ENCODE measurements at places on chromosomes 2 and 18.

DNA sequence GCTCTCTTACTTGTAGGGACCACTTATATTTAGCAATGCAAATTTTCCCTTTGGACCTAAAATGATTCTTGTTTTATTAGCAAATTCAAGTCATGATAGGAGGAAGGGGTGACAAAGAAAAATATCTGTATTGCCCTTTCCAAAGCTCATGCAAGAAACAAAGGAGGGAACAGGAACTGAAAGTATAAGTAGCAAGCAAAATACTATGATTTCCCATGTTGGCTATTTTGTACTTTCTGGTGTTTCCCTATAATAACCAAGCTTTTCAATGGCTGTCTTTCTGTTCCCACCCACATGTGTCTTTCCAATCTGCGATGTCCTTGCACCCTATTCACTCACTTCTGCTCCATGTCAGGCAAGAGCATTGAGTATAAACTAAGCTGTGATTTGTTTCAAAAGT is 279.7 kb downstream of the RNF144A start:
- no peak for DNase-seq

DNA sequence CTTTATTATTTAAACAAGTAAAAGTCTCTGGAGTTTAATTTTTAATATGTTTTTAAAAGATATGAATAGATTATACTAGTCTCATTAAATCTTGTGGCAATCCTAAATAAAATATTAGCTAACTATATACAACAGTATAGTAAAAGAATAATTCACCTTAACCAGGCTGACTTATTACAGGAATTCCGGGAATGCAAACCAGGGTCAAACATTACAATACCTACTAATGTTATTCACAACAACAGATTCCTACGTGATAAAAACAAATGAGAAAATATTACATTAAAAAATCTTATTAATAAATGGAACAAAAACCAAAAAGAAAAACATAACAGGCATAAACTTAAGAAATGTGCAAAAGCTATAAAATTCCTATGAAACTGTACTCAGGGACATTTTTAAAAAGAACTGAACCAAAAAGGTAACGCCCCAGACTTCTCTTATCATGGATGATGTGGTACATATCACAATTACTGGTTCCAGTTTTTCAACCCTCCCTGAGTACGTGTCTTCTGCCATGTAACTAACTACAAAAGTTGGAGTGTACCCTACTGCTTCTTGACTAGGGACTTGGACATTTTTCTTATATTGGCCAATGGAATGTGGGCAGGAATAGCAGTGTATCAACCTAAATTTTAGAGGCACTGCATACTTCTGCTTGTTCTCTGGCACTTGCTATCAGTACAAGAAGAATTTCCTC is 20.2 kb downstream of the TTC21B start:
- no peak for DNase-seq

- no peak for DNase-seq
Measured at GRCh38 chr2:17148407-17149145, 369.7 kb downstream of the RAD51AP2 start.

DNA sequence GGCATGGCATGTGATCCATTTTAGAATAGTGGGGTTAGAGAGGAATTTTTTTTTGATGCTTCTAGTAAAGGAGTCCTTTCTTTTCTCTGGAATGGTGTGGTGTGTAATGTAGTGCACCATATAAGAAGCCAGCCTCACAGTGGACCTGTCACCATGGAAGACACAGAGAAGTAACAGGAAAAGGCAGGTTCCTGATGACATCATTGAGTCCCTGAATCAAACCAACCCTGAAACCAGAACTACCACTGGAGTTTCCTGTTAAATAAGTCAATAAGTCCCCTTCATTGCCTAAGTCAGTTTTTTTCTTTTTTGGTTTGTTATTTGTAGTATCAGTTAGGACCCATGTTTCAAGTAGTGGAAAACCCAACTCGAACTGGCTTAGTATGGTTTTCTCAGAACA is 11.9 kb downstream of the ADCYAP1 start:
- no peak for DNase-seq

- no peak for DNase-seq
Measured at GRCh38 chr2:213227458-213227857, 56.8 kb upstream of the SPAG16 start.

- no peak for DNase-seq
Measured at GRCh38 chr18:22456547-22456946, 38.8 kb upstream of the CTAGE1 start.

GRCh38 chr2:195395362-195395761 is 261.7 kb upstream of the SLC39A10 start:
- DNase-seq, result no peak

- DNase-seq, result no peak
Measured at GRCh38 chr2:2763351-2764000, 432.4 kb upstream of the MYT1L start.

DNA sequence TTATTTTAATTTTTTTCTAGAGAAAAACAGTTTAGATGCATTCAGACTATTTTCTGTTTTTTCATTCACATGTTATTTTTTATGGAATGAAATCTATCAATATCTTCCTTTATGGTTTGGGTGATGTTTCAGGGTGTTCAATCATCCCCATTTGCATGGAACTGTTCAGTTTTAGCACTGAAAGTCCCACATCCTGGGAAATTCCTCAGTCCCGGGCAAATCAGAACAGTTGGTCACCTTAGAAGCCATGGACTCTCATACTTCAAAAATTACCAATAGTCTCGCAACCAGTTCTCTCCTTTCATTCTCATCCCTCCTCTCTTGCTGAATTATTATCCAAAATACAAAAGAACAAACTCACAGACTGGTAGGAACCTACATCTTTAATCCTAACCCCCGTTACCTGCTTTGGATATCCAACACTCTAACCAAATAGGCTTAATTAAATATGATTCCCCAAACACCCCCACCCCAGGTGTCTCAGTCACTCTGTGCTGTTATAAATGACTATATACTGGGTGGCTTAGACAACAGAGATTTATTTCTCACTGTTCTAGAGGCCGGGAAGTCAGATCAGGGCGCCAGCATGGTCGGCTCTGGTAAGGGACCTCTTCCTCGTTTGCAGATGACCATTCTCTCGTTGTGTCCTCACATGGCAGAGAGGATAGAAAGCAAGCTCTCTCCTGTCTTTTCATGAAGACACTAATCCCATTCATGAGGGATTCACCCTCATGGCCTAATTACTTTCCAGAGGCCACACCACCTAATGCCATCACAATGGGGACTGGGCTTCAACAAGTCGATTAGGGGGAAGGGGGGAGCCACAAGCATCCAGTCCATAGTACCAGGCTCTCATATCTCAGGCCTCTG is 57.7 kb upstream of the SLC1A4 start:
- no peak for DNase-seq

- DNase-seq, result no peak
Measured at GRCh38 chr2:44722026-44722625, 219.4 kb upstream of the SIX3 start.

DNA sequence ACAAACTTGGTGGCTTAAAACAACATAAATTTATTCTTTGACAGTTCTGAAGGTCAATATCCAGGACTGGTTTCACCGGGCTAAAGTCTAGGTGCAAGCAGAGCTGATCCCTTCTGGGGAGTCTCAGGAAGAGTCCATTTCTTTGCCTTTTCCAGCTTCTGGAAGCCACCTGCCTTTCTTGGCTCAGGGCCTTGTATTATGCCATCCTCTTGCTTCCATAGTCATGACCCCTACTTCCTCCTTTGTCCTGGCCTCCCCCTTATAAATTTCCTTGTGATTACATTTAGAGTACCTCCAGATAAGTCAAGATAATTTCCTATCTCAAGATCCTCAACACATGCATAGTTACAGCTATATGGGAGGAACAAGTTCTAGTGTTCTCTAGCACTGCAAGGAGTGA is 1089.5 kb downstream of the LRP1B start:
- no peak for DNase-seq

GRCh38 chr2:103464831-103465230 is 703.0 kb downstream of the TMEM182 start:
- DNase-seq, result no peak

DNA sequence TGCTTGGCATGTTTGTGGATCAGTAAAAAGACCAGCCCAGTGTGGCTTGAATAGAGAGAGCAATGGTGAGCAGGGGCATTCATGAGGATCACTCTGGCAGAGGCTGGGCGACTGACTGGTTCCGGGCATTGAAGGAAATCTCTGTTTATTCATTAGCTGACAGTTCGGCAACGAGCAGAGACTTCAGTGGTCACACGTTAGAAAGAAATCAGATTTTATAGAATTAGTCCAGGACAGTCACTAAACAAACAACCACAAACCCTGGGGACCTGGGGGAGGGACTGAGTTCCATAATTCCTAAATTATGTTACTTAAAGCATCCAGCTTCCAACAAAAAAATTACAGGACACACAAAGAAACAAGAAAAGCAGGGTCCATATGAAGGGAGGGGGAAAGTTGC is 72.5 kb downstream of the NOL10 start:
- no peak for DNase-seq

DNA sequence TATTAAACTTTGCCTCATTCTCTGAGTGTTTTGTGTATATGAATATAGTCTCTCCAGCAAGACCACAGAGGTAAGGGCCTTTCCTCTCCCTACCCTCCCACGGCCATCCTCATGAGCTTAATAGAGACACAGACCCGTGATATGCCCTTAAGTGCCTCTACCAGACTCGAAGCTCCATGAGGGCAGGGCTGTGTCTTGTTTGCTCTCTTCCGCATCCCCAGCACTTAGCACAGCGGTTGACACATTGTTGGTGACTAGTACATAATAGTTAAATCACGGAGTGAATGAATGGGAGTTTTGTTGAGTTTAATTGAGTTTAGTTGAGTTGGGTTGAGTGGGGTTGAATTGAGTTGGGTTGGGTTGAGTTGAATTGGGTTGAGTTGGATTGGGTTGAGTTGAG is 122.3 kb downstream of the ZFP36L2 start:
- DNase-seq, result no peak

- DNase-seq, result no peak
Measured at GRCh38 chr2:144836635-144837350, 316.9 kb upstream of the ZEB2 start.

- DNase-seq, result no peak
Measured at GRCh38 chr2:237490009-237490711, 3.1 kb downstream of the MLPH start.

- DNase-seq, result no peak
Measured at GRCh38 chr2:153940511-153940910, 68.8 kb downstream of the GALNT13 start.

- DNase-seq, result no peak
Measured at GRCh38 chr18:35646449-35646848, 64.9 kb downstream of the GALNT1 start.

- DNase-seq, result no peak
Measured at GRCh38 chr18:41266616-41267015, 688.4 kb upstream of the PIK3C3 start.
